ENCODE measurements at places on chromosomes 6 and 20.

DNA sequence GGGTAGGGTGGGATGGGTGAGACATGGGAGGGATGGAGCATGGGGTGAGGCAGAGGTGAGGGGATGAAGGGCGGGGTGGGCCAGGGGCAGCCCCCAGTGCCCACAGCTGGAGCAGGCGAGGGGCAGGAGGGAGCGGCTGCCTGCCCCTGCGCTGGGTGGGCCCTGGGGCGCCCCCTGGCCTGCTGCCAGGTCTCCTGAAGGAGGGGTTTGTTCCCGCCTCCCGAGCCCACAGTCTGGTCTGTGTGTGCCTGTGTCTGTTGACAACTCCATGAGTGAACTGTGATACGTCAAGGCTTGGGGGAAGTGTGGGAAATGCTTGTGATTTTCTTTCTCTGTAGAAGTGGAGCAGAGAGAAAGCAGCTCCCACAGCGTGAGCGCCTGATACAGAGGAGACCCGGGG, 10.9 kb upstream of the MRGBP start:
- DNase-seq = no peak

DNA sequence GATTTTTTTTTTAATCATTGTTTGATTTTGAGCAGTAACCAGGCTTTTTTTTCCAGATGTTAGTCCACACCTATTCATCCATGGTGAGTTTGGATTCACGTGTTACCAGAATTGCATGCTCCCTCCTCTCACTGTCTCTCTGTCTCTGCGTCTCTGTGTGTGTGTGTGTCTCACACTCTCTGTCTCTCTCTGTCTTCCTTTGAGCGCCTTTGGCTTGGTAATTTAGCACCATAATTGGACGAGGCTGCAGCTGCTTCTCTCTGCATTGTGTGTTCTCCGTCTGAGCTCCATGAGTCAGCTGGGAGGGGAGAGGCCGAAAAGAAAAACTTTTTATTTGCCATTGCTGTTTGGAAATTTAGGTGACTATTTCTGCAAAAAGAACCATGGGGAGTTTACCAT, 3.4 kb downstream of the TFAP2B start:
- DNase-seq = no peak

GRCh38 chr6:107466062-107466461, 6.7 kb upstream of the PDSS2 start:
- DNase-seq = no peak

GRCh38 chr6:159446340-159446739, 246.7 kb downstream of the SOD2 start:
- DNase-seq = no peak

GRCh38 chr6:103872678-103873077, 987.0 kb downstream of the HACE1 start:
- no peak for DNase-seq

DNA sequence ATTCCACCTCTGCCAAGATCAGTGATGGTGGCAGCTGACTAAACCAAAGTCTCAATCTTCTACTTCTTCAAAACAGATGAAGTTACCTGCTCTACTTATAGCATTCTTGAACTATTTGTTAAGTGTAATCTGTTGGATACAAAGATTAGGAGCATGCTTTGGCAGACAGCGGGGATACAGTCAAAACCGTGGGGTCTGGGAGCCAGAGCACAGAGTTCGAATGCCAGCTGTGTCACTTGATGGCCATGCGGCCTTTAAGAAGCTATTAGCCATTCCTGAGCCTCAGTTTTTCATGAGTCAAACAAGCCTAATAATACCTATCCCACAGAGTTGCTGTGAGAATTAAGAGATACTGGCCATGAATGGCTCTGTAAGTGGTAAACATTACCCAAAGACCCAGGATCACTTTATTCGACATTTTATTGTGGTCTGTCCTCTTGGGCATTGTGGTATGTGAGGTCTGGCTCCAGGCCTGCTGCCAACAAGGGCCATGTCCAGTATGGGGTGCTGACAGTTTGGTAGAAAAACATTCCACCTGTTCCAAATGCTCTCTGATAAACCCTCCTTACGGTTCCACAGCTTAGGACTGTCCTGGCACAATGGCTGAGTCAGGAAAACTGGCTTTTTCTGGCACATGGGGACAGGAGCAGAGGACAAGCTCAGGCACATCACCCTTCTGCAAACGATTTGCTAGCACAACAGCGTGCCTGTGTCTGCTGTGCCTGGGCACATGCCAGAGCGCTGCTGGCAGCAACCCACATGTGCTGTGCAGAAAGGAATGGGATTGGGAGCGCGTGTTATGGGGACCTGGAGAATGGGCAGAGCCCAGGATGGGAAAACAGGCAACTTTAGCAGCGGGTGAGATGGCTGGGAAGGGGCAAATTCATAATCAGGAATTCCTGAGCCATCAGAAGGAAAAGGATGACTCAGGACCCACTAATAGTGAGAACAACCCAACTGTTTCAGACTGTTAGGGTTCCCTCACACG, 15.7 kb upstream of the FAM83C start:
- DNase-seq = no peak

GRCh38 chr6:168264593-168265335, 54.8 kb downstream of the DACT2 start:
- no peak for DNase-seq

GRCh38 chr6:10425975-10426780, 11.3 kb upstream of the TFAP2A start:
- DNase-seq = no peak

GRCh38 chr20:52001999-52002666, 189.4 kb downstream of the ZFP64 start:
- DNase-seq = no peak

GRCh38 chr6:25004357-25004756, 68.6 kb upstream of the RIPOR2 start:
- DNase-seq = no peak

Data from stimulated activated CD4-positive, alpha-beta T cell treated with anti-CD3 and anti-CD28 coated beads, Interleukin-2, amount 100 ng/mL, for 4 hours (primary cell).